ENCODE measurements at places on chromosomes 2 and 18.

DNA sequence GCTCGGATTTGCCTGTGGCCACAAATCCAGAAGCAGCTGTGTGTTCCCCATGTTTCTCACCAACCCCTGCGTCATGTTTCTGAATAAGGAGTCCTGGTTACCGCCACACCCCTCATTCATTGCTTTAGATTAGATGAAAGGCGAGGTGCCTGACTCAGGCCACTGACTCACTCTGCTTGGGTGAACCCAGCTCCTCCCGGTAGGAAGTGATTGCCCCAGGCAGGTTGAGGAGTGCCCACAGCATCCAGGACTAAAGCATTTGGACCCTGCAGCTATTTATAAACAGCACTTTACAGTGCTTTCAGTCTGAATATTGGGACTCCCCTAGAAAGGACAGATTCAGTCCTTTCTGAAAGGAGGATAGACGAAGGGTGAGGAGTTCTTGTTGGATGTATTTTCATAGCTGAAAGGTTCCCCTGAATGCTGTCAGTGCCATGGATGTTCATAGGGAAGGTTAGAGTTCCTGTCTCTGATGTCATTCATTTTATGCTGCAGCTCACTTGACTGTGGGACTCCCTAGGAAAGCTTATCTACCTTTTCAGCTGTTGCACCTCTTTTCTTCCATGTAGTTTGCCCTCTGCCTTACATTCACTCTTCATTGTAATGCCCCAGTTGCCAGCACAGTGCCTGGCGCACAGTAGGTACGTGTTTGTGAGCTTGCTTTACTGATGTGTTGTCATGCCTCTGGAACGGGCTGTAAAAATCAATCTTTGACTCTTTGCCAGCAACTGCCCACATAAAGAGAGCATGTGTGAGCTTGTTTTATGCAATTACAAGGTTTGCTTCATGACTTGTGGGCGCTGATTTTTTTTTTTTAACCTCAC is 14.9 kb downstream of the ITGA6 start:
- peak; percentile 12 for DNase-seq

DNA sequence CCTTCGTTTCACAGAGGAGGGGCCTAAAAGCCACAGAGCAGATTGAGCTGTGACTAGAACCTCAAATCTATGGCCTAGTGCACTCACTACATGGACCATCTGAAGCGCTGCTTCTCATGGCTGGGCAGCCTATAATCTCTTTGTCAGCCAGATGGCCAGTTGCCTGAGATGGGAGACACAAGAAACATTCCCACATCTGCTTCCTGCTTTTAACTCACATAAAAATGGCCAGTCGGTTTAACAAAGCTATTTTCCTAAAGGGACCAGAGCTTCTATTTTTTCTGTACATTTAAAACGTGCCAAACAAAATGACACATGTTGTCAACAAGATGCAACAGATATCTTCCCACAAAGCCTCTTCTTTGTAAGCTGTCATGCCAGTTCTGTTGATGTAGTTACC is 173.8 kb downstream of the GFPT1 start:
- DNase-seq: no peak

DNA sequence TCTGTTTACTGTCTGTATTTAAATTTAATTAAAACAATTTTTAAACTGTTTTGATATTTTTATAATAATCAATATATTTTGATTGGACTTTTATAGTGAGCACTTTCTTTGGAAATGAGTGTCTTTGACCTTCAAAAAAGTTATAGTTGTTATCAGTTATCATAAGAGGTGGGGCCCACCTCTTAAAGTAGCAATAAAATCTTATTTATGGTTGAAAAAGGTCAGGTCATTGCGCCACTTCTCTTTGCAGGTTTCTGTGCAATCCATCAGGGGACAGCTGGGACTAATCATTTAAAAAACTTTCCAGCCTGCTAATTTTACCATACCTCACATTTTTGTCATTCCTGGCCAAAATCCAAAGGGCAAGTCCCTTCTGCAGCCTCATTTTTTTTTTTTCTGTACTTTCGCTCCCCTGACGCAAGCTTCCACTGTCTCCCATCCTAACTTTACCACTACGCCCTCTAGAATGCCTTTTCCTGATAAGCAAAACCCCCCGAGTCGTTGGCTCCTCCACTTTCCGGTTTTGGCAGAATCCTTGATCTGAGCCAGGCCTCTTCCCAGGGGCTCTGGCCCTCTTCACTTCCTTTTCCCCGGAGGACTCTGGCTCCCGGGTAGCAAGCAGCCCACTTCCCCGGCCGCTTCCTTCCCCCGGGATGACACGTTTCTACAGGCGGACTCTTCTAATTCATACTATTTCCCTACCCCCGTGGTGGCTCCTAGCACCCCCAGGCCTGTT is 1.1 kb upstream of the SEH1L start:
- no peak for DNase-seq

DNA sequence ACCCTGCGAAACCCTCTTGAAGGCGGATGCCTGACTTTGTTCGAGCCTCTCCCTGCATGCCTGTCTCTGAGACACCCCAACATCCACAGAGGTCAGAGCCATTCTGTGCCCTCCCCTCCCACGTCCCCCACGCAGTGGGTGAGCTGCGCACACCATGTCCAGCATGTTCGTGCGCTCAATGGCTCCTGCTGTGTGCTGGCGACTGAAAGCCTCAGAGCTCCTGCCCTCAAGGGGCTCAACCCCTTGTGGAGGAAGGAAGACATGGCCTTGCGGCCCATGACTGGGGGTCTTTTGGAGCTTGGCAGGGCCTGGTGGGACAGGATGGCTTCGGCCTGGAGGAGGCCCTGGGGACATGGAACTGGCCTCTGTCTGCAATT is 45.7 kb downstream of the ANKMY1 start:
- no peak for DNase-seq

DNA sequence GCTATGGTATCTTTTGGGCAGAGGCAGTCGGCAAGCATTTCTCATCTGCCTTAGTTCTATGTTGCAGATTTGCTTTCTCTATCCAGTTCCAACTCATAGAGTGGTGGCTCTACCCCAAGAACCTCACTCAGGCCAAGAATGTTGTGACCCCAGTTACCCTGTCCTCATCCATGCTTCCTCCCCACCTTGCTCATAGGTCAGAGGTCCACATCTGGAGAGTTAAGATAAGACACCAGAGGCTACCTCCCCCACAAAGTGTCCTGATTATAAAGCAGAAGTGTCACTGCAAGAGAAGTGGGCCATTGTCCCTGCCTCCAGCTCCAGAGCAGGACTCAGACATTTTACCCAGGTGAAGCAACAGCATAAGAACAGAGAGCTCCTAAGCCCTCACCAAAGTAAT is 276.8 kb upstream of the CHST9 start:
- no peak for DNase-seq

GRCh38 chr2:226888971-226889370 is 53.1 kb downstream of the RHBDD1 start:
- DNase-seq: no peak

DNA sequence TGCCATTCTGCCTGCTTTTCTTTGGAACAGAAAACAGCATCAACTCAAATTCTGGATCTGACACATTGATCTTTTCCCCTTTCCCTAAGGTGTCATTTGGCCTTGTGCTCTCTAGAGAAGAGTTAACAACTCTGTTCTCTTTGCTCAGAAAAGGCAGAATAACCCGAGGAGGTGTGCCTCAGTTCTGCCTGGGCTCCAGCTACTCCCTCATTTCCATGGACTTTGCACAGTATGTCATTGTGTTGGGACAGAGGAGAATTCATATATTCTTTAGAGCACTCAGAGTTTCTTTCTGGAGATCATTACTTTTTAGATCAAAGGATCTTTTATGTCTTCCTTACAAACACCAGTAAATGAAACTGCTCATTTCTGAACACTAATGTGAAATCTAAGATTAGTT is 249.1 kb downstream of the PHLPP1 start:
- DNase-seq: no peak

GRCh38 chr2:30338475-30338874 is 107.1 kb downstream of the LBH start:
- no peak for DNase-seq

GRCh38 chr2:127305990-127306585 is 12.1 kb upstream of the ERCC3 start:
- DNase-seq: no peak

- no peak for DNase-seq
Measured at GRCh38 chr2:111239107-111239506, 118.4 kb downstream of the BCL2L11 start.

DNA sequence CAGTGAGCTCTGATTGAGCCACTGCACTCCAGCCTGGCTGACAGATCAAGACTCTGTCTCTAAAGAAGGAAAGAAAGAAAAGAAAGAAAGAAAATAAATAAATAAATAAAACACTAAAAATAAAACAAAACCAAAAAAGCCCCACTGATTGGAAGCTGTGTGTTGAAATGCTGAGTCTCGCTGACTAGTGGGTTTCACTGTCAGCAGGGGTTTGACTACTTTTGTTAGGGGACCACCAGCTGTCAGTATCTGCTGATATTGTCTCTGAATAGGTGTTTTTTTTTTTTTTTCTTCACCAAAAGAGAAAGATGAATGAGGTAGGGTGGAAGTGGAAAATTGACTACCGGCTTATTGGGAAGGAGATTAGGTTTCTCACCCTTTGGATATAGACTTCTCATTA is 12.8 kb upstream of the ACTR2 start:
- no peak for DNase-seq

DNA sequence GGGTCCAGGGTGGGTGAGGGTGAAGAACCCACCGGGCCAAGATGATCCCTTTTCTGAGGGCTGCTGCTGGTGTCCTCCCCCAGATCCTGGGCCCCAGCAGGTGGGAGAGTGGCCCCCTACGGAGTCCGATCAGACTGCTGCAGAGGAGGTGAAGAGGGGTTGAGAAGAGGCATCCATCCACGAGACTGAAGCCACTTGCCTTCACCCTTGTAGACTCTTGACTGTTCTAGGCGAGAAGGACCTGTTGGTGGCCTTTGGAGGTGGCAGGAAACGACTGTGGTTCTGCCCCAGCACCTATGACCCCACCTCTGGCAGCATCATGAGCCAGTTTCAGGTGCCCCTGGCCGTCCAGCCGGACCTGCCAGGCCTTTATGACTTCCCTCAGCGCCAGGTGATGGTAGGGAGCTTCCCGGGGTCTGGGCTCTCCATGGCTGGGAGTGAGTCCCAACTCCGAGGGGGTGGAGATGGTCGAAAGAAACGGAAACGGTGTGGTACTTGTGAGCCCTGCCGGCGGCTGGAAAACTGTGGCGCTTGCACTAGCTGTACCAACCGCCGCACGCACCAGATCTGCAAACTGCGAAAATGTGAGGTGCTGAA is 1.5 kb downstream of the TET3 start:
- DNase-seq: no peak

DNA sequence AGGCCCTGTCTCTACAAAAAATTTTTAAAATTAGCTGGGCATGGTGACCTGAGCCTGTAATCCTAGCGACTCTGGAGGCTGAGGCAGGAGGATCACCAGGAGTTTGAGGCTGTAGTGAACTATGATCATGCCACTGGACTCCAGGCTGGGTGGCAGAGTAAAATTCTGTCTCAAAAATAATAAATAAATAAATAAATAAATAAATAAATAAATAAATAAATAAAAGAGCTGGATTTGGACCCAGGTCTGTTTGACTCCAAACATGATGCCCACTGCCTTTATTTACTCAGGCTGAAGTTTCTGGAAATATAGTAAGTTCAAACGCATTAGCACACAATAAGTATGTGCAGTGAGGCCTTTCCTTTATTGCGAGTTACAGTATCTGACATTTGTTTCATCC is 75.0 kb downstream of the THNSL2 start:
- DNase-seq: no peak

- no peak for DNase-seq
Measured at GRCh38 chr18:3500016-3500415, 50.0 kb downstream of the TGIF1 start.

DNA sequence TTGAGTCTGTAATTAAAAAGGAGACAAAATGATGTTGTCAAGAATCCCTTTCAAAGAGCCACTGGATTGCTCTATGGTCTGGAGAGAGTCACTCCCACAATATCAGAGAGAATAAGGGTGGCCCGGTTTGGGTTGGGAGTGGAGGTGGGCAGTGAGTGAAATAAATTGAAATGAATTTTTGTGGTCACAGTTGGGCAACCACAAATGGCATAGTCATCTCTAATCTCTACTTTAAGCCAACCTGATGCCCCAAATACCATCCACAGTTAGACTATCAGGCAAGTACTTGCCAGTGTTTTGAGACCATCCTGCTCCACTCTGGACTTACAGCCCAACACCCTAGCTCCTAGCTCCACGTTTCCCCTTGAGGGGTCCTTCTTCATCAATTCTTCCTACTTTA is 559.7 kb downstream of the BCL11A start:
- DNase-seq: no peak

DNA sequence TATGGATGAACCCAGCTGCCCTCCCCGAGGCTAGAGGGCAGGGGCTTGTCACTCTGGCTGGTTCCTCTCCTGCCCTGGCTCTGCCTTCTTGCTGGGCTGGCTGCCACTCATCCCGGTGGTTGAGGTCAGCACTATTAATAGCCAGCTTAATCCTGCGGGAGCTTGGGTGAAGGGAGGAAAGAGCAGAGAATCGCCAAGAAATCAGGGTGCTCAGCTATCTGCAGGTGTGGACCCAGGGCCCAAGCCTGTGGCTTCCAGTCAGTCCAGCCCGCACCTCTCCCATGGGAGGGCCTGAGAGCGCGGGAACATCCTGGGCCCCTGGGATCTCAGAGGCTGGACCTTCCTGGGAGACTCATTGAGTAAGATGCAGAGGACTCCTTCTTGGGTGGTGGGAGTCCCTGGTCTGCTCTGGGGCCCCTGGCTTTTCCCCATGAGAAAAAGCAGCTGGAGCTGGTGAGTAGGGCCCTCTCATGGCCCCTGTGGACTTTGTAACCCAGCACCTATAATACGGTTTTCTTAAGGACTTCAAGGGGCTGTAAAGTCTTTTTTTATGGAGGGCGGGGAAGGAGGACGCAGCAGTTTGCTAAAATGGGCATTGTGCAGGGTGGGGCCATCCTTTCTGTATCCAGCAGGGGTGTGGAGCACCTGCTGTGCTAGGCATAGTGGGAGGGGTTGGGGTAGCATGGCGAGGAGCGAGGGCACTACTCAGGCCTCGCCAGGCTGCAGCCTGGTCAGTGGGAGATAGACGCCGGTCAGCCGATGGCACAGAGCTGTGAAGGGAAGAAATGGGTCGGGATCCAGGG is 27.4 kb upstream of the CNNM3 start:
- no peak for DNase-seq

- DNase-seq: no peak
Measured at GRCh38 chr2:74560591-74560990, 6.1 kb downstream of the DOK1 start.

DNA sequence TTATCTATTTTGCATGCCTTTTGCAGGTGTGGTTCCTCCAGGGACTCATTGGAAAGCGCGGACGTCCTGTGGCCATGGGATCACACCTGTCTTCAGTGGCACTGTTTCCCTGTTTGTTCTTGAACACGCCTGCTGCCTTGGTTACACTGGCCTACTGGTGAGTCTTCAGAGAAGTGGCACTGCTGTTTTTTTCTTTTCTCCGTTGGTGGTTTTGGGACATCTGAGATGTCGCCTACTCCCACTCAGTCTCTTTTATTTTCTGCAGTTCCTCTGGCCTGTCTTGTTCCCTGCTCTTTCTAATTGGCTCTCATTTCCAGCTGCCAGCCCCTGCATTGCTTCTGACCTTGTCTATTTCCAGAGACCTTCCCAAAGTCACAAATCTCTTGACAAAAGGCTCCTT is 35.7 kb upstream of the POU3F3 start:
- DNase-seq: no peak
